Left ventricle myocardium inferior (tissue), 1 donor: ENCODE measurements at places on chromosomes 7 and 10. TPM values are rescaled to one million over a fixed set of nuclear protein-coding genes. Genes with fewer than 3 reads are reported as not detected.

GRCh38 chr7:151813997-151814396, 62.9 kb downstream of the PRKAG2 start:
- DNase-seq, result no peak

DNA sequence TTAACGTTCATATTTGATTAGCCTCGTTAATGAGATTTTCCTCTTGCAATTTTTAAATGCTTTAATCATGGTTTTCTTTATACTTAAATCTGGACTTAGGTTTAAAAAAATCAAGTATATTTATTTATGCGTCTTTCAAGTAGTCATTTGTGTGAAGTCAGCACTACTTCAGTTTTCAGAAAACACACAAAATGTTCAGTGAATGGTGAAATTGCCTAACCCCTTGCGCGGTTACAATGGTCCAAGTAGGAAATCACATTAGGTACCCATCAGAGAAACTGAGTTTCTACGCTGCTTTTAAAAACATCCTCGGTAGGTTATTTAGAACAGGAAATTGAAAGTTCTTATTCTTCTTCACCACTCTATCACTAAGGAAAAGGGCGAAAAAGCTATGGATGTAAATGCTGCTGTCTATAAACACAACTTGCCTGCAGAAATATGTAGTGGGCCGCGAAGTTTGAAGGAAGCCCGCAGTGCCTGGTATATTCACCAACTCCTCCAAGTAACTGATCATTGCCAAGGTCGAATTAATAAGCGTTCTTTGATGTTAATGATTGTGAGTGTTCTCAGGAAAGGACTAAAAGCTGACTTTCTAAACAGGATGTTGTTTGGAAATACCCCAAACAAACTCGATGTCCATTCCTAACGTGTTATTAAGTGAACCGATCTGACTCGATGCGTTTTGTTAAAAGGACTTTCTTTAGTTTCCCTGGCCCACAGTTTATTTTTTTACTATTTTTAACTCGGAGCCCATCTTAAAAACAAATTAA, 1.0 kb downstream of the SYPL1 start:
- no peak for DNase-seq

DNA sequence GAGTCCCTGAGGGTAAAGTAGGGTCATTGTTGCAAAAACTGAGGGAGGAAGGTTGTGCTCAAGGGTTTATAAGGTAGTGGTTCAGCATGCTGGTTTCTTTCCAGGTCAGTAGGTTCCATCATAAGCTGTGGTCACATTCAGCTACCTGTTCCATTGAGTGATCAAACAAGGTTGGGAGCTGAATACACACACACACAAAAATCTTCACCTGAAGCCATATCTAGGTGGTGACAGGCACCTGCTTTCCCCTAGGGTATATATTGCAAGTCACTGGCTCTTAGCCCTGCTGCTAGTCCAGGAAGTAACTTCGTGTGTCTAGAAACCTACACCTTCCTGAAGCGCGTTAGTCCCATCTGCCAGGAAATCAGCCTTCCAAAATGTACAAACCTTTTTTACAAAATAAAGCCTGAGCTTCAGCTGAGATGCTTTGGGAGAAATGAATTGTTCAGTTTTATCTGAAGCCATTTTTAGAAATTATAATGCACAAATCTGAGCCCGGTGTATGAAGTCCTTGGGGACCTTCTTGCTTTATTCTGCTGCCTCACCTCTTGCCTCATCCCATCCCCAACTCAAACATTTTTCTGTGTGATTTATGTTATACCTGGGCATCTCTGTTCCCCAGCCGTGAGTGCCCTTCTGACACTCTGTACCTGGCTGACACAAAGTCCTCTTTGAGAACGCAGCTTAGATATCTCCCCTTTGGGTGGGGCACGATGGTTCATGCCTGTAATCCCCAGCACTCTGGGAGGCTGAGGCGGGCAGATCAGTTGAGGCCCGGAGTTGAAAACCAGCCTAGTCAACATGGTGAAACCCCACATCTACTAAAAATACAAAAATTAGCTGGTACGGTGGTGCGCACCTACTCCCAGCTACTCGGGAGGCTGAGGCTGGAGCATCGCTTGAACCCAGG, 10.6 kb upstream of the LAMTOR4 start:
- no peak for DNase-seq

DNA sequence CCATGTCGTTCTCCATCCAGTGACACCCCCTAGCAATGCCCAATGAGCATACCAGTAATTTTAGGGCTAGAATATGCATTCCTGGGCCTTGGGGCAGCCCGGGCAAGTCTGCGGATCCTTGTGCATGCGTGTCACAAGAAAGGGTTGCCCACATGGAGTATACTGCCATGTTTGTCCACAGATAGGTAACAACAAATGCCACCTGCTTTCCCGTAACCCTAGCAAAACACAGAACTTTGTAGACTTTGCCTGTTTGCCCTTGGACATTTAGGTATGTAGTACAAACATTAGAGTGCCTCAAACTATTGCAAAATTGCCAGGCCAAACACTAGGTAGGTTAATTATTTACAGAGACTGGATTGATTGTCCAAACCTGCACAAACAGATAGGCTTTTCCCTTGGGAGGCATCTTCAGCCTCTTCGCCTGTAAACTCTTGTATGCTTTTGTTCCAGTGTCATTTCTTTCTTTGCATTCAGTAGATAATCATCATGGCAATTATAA, 117.0 kb downstream of the ADCY1 start:
- DNase-seq, result no peak

- no peak for DNase-seq
Observed at GRCh38 chr10:107686095-107686494, 521.6 kb upstream of the SORCS1 start.

- no peak for DNase-seq
Observed at GRCh38 chr10:69632516-69633199, 2.6 kb downstream of the FAM241B start.

DNA sequence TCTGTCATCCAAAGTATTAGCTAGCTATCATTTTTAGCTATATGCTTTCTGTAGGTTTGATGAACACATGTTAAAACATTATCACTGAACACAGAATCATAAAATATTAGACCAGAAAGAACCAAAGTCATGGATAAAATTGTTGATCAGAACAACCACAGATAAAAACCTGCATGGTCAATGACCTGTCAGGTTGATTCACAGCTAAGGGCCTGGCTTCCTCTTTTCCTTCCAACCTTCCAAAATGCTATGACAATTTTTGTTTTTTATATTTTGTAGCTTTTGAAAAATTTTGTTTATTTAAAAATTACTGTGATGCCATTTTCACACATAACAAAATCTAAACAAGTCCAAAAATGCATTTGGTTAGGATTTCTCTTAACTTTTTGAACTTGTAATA, 444.4 kb upstream of the CHRM2 start:
- no peak for DNase-seq

- no peak for DNase-seq
Observed at GRCh38 chr7:123271856-123272255, 72.1 kb upstream of the SLC13A1 start.

GRCh38 chr10:598415-599170, 90.9 kb downstream of the DIP2C start:
- no peak for DNase-seq

GRCh38 chr7:115491744-115492380, 538.7 kb downstream of the TFEC start:
- no peak for DNase-seq

- no peak for DNase-seq
Observed at GRCh38 chr10:209357-209756, 74.1 kb downstream of the ZMYND11 start.

GRCh38 chr10:20998036-20998435, 100.9 kb upstream of the NEBL start:
- no peak for DNase-seq

The CALCR gene
- total RNA-seq, result 0.08 TPM

The ZMIZ1 gene
- 55.9 TPM for total RNA-seq

The HTRA1 gene
- 62.6 TPM for total RNA-seq

The CD36 gene
- total RNA-seq, result 1,018 TPM

The PPP1R17 gene
- total RNA-seq, result not detected

The GOLGA7B gene
- 0.60 TPM for total RNA-seq

The NUTM2B gene
- 0.52 TPM for total RNA-seq

The INHBA gene
- 8.6 TPM for total RNA-seq

The BLNK gene
- total RNA-seq, result 1.4 TPM
